Hepatocyte (in vitro differentiated cells): ENCODE measurements at places on chromosomes 5 and 9.

DNA sequence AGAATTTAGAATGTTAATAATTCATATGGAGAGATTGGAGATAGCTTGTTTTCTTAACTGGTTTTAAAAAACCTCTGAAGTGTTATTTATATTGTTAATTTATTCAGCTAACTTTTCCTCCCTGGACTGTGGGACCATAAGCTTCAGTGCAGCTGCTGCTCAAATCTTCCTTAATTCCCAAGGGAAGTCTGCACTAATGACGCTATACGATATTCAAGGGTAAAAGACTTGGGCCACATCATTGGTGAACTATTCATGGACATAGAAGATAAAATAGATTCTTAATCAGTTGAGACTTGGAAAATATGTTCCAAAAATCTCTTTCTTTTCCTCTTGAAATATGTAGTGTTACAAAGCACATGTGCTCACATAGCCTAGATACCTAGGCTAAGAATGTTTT lies 31.1 kb upstream of the GAS1 start:
- H3K27me3 ChIP-seq = no peaks in the 10 kb centered on the region
- peak overlapping the region; percentile 17 for H3K27ac ChIP-seq
- H3K4me3 ChIP-seq = no peak overlapping the region
- DNase-seq = no peak

GRCh38 chr9:108953983-108954574 lies 19.9 kb downstream of the ABITRAM start:
- H3K27me3 ChIP-seq = no peaks in the 10 kb centered on the region
- H3K27ac ChIP-seq = no peak overlapping the region
- no peak overlapping the region for H3K4me3 ChIP-seq

DNA sequence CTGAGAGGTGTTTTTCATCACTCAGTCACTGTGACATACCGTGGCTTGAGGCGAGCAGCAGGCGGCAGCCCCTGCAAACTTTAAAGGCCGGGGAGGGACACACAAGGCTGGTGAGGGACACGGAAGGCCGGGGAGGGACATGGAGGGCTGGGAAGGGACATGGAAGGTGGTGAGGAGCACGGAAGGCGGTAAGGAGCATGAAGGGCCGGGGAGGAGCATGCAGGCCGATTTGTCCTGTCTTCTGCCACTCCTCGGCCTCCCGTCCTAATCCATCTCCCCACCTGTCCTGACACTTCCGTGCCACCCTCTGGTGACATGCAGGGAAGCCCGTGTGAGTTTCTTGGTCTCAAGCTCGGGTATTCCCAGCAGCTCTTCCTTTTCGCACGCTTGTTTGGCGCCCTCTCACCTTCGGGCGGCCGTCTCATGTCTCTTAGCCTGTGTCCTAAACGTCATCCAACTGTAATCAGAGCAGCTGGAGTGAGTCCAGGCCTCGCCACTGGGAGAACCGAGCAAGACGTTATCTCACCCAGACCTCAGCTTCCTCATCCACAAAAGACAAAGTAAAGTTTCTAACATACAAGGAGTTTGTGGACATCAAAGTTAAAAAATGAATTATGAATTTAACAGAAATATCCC lies 126.5 kb downstream of the MRPL36 start:
- peaks cover 5% of the 10 kb centered on the region for H3K27me3 ChIP-seq
- DNase-seq = no peak
- H3K36me3 ChIP-seq = no peaks in the 10 kb centered on the region
- no peak overlapping the region for H3K27ac ChIP-seq
- H3K4me3 ChIP-seq = no peak overlapping the region

DNA sequence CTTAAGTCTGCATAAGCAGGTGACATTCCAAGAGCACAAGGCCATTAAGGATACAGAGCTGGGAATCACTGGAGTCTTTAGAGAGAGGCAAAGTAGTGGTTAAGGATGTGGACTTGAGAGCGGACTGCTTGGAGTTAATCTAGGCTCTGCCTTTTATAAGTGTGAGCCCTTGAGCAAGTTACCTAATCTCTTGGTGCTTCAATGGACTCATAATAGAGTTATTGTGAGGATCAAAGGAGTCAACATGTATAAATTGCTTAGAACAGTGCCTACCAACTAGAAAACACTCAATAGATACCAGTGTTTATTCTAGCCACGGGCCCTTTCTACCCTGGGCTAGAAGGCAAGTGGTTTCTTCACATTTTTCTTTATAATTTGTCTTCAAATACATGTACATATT lies 819.4 kb downstream of the NR2F1-AS1 start:
- H3K4me1 ChIP-seq = no peaks in the 10 kb centered on the region
- H3K27ac ChIP-seq = no peak overlapping the region
- H3K36me3 ChIP-seq = no peaks in the 10 kb centered on the region
- no peaks in the 10 kb centered on the region for H3K27me3 ChIP-seq
- no peak overlapping the region for H3K4me3 ChIP-seq

- no peaks in the 10 kb centered on the region for H3K27me3 ChIP-seq
- peaks cover 5% of the 10 kb centered on the region for H3K4me1 ChIP-seq
- H3K36me3 ChIP-seq = no peaks in the 10 kb centered on the region
- DNase-seq = no peak
- H3K27ac ChIP-seq = no peak overlapping the region
Measured at GRCh38 chr9:92360083-92360482, 34.3 kb downstream of the CENPP start.

GRCh38 chr9:35277628-35278359 lies 116.0 kb downstream of the UNC13B start:
- no peak for DNase-seq
- H3K27ac ChIP-seq = no peak overlapping the region
- no peaks in the 10 kb centered on the region for H3K36me3 ChIP-seq
- no peak overlapping the region for H3K4me3 ChIP-seq
- H3K4me1 ChIP-seq = no peaks in the 10 kb centered on the region
- H3K27me3 ChIP-seq = no peaks in the 10 kb centered on the region
